ENCODE measurements at places on chromosomes 2 and 18.

GRCh38 chr2:187429989-187430388, 18.1 kb downstream of the CALCRL start:
- peak; percentile 64 for DNase-seq

- no peak for DNase-seq
These were observed 4.6 kb downstream of the INHA start for GRCh38 chr2:219576505-219577388.

DNA sequence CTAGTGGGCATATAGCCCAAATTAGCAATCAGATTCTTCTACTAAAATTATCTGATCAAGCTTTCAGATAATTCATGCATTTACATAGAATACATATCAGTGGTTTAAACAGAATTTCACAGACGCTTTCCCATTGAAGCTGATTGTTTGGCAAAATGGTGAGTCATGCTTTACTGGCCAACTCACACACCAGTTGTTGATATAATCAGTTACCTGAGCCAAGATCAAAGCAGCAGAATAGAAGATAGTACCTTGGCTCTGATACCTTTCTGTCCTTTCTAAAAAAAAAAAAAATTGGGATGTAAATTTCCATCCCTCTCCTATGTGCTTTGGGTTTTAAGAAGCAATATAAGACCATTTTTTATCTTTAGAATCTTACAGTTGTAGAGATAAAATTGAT, 178.0 kb downstream of the MCFD2 start:
- DNase-seq, result peak; percentile 31

DNA sequence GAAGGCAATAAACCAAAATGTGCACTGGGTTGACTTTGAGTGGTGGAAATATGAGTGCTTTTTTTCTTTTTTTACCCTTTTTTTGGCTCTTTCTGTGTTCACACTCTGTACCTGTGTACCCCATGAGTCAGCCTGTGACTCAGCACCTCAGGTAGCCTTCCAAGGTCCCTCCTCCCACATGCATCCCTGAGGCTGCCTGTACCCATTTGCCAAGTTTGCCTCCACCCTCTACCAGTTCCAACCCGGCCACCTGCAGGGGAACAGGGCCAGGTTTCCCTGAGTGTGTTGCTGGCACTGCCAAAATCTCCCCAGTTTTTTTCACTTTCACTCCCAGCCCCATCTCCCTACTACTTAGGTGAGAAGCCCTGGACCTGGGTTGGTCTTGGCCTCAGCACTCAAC, 14.0 kb downstream of the CXCR1 start:
- DNase-seq, result no peak

DNA sequence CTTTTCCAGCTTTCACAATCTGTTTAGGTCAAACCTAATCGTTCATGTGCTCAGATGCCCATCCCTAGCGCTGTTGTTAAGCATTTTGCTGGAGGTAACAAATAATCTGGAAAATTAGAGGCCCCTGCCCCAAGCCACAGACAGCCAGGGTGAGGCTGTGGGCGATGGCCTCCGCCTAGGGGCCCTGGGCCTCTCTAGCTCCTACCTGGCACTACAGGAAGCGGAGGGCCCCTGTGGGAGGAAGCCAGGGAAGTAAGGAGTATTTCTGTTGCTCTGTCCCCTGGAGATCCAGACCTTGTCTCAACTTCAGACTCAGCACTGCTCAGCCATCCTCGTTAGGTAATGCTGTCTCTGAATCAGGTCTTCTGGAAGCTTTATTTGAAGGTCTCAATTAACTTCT, 12.4 kb upstream of the FOSL2 start:
- DNase-seq, result no peak

DNA sequence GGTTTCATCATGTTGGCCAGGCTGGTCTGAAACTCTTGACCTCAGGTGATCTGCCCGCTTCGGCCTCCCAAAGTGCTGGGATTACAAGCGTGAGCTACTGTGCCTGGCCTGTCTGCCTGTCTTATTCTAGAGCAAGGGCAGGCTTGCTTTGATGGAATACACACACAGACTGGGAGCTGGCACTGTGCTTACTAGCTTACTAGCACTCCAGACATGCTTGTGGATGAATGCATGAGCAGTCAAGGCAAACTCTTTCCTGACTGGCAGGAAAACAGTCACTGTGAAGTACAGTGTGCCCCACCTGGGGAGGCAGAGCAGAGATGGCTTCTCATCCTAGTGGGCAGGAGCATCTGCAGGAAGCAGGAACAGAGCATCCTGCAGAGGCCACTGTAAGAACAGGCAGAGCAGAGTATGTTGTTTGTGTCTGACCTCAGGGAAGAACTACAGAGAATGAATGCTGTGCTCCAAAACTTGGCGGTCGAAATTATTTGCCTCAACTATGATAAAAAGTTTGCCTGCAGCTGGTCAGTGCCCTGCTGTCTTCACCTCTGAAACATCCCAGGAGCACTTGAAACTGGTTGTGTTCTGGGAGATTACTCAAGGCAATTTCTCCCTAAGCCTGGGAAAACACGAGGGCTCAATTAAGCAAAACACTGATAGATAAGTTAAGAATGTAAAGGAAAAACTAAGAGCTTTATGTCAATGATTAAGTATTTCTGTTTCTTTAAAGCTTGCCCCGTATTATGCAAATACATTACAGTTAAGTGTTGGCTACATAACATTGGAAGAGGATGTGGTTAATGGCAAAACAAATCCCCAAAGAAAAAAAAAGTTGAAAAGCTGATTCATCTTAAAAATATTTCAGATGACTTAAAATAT, 102.4 kb downstream of the VAPA start:
- DNase-seq, result peak; percentile 76

DNA sequence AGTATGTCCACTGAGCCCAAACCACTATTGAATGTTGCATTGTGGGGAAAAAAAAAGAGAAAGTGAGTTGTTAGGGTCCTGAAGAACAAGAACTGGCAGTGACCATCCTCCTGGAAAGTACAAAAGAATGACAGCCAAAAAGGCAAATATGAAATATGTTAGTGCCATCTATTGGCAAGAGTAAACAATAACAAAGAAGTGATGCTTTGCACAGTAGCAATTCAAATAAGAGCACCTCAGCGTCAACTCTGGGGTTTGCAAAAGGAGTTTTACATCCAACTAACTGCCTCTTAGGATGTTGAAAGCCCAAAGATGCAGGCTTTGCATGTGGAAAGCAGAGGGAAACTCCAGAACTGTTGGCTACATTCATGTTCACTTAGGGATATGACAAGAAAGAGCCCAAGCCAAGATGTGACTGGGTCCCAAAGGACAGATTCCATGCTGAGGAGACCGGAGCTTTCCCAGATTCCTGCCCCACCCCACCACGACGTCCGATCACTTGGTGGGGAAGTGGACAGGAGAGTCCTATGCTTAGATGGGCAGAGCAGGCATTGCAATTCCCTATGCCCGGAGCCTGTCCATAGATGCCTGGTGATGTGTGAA, 15.6 kb downstream of the TRABD2A start:
- peak; percentile 26 for DNase-seq

DNA sequence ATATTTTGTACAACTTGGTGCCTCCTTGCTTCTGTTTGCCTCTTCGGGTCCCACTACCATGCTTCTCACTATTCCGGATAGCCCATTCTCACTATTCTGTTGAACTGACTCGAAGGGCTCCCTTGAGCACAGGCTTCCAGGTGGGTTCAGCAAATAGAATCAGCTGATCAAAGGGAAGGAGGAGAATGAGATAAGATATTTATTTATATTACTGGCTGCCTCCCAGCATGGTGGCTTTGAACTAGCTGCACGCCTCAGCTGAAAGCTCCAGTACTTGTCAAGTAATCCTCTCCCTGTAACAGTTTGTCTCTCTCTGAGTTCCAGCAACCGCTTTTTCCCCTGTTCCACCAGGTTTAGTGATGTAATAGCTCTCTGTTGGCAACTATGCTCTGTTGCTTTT, 187.8 kb upstream of the HNRNPA3 start:
- DNase-seq, result no peak

DNA sequence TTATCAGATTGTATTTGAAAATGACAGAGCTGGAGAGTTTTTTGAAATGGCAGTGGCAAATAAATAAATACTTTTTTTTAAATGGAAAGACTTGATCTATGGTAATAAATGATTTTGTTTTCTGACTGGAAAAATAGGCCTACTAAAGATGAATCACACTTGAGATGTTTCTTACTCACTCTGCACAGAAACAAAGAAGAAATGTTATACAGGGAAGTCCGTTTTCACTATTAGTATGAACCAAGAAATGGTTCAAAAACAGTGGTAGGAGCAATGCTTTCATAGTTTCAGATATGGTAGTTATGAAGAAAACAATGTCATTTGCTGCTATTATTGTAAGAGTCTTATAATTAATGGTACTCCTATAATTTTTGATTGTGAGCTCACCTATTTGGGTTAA, 30.9 kb downstream of the CD28 start:
- no peak for DNase-seq

GRCh38 chr2:99140860-99141109, 722 bp upstream of the C2orf15 start:
- DNase-seq, result no peak

GRCh38 chr18:43868497-43868995, 591.3 kb upstream of the SYT4 start:
- no peak for DNase-seq

GRCh38 chr2:169822036-169822435, 2.7 kb downstream of the METTL5 start:
- DNase-seq, result no peak

- DNase-seq, result no peak
These were observed 335.9 kb downstream of the DLGAP1 start for GRCh38 chr18:4119127-4119648.

DNA sequence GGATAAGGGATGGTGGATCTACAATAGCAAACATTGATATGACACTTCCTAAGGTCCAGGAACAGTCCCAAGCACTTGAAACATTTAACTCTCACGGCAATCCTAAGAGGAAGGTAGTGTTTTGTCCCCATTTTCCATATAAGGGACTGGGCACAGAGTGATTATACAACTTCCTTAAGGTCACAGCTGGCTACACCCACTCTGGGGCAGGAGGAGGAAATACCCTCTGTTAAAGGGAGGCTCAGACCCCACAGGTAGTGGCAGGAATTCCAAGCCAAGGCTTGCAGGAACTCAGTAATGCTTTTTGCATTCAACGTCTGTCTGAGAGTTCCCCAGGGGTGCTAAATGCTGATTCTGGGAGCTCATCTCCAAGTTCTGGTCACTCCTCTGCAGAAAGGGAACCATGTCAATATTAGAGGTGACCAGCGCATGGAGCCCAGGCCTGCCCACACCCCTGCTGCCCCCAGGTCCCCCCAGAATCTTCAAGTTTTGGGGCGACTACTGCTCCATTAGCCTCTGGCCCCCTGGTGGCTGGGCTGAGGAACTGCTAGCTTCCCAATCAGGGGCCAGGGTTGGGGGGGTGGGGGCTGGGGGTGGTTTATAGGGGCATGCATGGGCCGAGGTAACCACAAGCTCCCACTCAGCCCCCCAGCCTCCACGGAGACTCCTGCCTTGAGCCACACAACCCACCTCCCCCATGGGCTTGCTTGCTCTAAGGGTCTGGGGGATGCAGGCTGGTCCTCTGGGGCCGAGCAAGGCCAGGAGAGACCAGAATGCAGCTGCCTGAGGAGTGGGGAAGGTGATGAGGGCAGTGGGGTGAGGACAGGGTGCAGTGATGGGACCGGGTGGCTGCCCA, 11.1 kb downstream of the OBSL1 start:
- no peak for DNase-seq

DNA sequence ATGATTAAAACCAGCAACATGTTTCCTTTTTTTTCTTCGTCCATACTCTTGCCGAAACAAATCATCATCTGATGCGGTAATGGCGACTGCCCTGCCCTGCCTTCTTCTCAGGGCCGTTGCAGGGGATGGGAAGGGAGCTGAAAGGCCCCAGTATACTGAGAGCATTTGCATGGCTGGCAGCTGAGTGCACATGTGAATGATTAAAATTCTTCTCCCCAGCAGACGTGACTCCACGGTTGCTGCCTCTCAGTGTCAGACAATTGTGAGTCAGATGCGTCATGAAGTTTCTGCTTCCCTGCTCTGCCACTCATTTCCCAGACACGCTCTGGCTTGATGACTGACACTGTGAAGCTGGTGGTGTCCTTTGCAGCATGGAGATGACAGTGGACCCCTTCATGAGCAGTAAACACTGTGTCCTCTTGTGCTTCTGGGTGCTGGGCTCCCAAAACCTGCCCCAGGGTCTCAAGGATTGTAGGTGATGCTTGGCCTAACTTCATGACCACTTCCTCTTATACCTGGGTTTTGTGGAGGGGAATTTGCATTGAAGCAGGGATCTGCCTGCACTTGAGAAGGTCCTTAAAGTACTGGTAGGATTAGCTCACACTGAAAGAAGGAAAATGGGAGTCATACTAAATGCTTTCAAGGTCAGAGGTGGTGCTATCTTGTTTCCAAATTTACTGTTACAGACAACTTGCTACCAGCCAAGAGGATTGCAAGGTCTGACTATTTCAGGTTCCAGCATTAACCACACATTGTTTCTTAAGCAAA, 222.5 kb upstream of the COPS8 start:
- no peak for DNase-seq
